ENCODE measurements at places on chromosomes 5 and 9. TPM values are rescaled to one million over a fixed set of nuclear protein-coding genes. Genes with fewer than 3 reads are reported as not detected.

GRCh38 chr5:112005623-112005930 is 248.6 kb upstream of the NREP start:
- no peak for DNase-seq

- no peak for DNase-seq
Observed at GRCh38 chr5:8981496-8981895, 564.4 kb downstream of the SEMA5A start.

DNA sequence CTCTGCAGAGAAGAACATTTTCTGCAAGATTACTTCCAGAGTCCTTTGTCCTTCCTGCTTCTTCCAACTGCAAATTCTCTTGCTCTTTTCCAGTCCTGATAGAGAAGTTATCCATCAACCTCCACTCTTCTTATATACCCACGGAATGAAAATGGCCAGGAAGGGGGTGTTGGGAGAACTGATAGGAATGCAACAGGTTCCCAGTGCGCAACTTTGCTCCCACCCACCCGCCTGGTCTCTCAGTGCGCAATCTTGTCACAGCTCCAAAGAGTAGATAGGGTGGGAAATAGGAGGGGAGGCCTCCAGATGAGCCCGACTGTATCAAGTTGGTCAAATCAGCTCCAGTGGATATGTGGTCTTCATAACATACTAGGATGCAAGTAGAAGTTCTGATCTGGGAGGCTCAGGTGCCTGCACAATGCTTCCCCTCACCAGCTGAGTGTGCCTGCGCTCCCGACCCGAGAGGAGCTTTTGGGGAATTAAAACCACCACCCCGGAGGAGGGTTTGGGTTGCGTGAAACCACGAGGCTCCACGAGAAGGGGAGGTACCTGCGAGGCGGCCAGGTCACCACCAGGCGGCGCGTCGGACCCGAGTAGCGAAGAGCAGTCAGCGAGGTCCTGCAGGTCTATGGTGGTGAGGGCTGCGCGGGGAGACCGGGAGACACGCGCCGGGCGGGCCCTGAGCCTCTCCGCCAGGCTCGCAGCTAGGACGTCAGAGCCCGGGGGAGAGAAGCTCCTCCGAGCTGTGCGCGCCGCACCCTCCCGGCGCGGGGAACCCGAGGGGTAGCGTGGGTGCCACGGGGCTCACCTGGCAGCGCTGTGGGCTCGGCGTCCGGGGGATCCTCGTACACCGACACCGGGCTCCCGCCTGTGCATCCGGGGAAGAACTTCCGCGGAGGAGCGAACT is 835 bp downstream of the MCIDAS start:
- no peak for DNase-seq

DNA sequence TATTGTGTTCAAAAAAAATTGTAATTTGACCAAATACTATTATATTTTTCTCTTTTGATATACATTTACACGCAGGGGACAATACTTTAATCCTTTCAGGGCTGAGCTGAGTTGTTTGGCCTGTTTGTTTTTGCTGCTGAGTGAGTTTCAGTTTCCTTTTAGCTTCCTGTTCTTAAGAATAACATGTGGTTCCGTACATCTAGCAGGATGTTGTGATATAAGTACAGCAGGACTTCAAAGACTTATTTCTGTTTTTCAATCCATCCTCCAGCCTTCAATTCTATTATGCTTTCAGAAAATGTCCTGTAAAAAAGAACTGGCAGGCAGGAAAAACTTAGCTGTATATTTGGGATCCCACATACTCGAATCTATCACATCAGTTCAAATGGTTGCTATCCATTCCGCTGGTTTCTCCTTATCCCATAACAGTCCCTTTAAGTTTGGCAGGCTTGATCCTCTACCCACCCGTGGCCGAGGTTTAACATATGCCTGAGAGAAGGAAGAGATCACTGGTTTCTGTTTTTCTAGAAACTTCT is 1037.3 kb upstream of the ACO1 start:
- no peak for DNase-seq

DNA sequence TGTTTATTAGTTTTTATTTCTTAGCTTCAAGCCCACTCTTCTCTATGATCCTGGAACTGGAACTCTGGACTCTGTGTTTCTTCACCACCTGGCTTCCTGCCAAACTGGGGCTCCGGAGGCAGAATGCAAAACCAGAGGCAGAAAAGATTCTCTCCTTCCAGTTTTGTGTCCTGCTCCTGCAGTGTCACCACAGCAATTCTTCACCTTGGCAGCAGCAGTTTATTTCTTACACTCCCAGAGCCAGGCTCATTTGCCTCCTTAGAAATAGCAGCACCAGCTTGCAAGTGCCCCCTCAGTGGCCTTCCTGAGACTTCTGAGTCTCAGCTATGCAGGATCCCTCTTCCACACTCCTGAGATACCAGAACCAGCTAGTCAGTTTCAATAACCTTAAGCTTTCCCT is 26.7 kb upstream of the CAMK4 start:
- DNase-seq = no peak

GRCh38 chr9:72843520-72844439 is 109.1 kb downstream of the ALDH1A1 start:
- no peak for DNase-seq

DNA sequence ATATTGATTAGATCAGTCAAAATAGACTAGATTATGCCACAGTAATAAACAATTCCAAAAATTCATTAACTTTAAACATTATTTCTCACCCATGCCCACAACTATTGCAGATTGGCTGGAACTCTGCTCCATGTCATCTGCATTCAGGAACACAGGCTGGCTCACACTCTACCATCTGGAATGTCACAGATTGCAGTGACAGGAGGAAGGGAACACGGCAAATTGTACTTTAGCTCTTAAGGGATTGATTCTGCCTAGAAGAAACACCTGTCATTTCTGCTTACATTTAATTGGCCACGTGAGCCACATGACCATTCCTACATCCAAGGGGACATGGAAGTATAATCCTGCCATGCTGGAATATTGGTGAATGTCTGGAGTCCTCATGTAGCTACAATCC is 54.4 kb downstream of the ATPSCKMT start:
- no peak for DNase-seq

- DNase-seq = no peak
Observed at GRCh38 chr5:2534970-2535369, 216.5 kb downstream of the IRX2 start.

The GRXCR2 gene
- total RNA-seq = not detected

The ZNF618 gene
- 16.6 TPM for total RNA-seq
